Activated effector memory CD4-positive, alpha-beta T cell treated with anti-CD3 and anti-CD28 coated beads, Interleukin-2, amount 50 U/mL, for 16 hours (primary cell): ENCODE measurements at places on chromosomes 12 and 14.
A peak's percentile ranks its signal among the peaks of the same experiment; 100 is the strongest.

DNA sequence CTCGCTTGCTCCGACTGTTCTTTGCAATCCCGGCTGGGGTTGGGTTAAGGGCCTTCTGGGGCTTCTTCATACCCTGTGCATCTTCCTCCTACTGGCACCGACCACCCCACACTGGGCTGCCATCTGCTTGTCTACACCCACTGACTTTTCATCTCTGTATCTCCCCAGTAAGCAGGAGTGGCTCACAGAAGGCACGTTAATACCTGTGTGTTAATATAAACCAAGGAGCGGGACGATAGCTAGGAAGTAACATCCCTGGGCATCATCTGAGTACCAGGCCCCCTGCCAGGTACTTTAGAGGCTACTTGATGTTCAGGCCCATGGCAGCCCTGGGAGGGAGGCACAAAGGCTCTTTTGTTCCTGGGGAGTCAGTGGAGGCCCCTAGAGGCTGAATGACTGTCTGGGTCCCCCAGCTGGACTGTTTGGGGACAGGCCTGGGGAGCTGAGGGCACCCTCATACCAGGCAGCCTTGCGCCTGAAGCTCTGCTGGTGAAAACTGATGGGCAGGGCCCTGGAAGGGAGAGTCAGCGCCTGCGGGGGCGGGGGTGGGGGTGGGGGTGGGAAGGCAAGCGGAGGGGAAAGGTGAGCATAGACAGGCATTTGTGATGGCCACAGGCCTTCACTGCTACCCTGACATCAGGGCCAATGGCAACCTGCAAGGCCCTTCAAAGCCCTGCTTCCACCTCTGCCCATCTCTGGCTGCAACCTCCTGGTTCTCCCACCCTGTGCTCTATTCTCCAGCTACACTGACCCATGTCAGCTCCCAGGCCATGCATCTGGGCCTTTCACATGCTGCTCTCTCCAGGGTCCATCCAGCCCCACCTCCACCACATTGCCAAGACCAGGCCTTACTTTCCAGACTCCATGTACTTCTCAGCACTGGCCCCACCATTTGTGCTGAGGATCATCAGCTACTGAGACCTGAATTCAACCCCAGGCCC lies 34.2 kb upstream of the DEGS2 start:
- DNase-seq = no peak

DNA sequence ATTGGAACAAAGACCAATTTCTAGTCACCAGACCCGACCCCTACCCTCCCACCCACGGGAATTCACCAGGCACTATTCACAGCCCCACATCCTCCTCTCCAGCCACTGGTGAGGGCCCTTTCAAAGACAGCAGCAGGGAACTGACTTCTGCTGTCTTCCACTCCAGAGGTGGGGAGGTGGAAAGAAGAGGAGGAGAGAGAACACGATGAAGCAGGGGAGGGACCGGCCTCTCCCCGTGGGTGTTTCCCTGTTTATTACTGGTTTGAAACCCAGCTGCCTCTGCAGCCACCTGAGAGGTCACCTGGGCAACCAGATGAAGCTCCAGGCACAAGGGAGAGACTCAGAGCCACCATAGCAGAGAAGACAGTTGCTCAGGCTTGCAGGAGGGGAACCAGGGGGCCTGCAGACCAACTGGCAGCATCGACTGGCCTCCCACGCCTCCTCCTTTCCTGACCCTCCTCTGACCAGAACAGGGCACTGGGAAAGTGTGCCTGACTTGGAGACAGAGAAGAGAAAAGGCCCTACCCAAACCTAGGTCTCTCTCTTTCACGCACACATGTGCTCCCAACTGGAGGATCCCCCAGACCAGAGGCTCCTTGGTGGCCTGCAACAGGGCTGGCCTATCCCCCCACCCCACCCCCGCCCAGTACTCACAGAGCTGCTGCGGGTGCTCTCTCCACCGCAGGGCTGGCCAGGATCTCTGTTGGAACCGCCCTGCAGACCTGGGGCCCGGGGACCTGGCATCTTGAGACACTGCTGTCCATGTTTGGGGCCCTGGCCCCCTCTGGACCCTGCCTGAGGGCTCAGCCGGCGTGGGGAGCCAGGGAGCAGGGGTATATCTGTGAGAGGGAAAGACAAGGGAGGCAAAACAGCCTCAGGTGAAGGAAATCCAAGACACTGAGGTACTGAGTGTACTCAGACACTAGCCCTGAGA lies 22.8 kb downstream of the ANO2 start:
- no peak for DNase-seq

DNA sequence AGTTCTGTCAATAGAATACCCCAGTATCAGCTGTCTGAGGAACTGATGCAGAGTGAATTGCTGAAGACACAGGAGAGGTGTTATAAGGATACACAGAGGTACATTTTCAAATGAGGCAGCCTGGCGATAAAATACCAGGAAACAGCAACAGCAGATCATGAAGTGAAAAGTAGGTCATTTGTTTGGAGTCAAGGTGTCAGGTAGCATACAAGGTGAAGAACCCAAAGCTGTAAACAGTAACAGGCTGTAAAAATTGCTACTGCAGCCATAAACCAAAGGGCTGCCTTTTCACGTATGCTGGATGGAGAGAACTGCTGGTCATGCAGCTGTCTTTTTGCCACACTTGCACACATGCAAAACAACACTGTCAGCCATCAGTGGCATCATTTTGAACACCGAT lies 9.3 kb upstream of the TWF1 start:
- no peak for DNase-seq

- DNase-seq = no peak
These were observed 64.3 kb downstream of the PPP2R5C start for GRCh38 chr14:101825797-101826196.

DNA sequence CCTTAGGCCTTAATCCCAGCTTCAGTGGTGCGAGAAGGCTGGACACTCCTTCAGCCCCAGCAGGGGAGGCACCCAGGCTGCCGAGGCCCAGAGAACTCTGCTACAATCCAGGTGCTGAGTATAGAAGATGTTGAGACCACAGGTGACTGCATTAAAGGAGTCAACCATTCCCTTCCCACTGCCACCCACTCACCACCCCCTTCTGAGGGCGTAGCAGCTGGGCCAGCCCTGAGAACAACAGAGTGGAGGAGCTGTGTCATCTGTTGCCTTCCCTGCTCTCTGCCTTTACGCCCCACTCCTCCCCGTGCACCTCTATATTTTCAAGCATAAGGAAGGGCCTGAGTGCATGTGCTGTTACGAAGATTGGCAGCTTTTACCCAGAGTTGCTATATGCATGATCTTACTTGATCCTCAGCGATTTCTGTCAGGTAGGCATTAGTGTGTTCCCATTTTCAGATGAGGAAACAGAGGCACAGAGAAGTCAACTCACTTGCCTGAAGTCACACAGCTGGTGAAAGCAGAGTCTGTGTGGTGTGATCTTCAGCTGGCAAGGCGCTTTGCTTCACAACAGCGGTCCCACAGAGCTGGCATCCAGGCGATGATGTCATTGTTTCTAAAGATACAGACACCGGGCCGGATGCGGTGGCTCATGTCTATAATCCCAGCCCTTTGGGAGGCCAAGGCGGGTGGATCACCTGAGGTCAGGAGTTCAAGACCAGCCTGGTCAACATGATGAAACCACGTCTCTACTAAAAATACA lies 46.7 kb downstream of the RIN3 start:
- DNase-seq = no peak

- no peak for DNase-seq
These were observed 82.0 kb downstream of the ETV6 start for GRCh38 chr12:11731455-11731854.

- no peak for DNase-seq
These were observed 37.6 kb downstream of the SINHCAF start for GRCh38 chr12:31288381-31288780.

DNA sequence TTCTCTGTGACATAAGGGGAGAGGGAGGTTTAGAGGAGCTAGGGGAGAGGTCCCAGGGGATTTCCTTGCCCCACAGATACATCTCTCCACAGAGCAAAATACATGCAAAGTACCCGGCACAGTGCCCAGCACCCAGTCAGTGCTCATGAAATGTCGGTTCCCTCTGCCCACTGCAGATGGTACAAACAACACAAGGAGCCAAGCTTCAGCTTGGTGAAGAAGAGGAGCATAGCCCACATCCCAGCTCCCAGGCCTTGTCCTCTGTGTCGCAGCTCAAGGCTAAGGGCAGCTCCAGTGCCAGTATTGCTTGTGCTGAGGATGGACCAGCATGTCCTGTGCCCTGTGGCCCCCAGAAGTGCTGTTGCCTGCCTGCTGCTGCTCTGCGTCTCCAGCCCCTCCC lies 35.0 kb upstream of the FKBP4 start:
- no peak for DNase-seq

- peak; percentile 71 for DNase-seq
These were observed 9.6 kb downstream of the PTPN6 start for GRCh38 chr12:6960593-6961277.

- no peak for DNase-seq
These were observed 118.8 kb downstream of the LLPH start for GRCh38 chr12:66011731-66012130.

DNA sequence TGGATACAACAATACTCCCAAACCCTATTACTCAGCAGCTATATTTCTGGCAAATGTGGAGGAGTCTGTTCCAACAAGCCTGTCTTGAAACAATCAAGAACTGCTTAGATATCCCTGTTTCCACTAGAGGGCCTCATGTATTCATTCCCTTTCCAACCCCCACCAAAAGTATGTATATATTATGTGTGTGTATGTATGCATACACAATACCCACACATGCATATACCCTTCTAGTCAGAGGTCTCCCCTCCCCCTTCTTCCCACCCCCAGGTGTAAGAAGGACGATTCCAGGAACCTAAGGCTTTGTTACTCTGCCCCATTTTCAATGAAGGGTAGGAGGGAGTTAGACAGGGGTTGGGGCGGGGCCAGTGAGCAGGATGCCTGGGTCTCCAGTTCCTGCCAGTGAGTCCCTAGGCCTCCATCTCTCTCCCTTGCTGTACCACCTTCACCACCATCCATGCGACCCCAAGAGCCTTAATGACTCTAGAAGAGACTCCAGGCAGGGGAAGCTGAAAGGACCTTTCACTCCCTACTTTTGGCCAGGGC lies at the start of gene DGKA:
Gene DGKA (plus strand): TSS at position 392 of the 546 bp plus-strand sequence. CDS start 5,342 bp downstream, outside the sequence.
- peak; percentile 90 for DNase-seq

- DNase-seq = no peak
These were observed 194.8 kb downstream of the CACNA1C start for GRCh38 chr12:2247596-2247995.

GRCh38 chr14:89175881-89176799 lies 240.9 kb downstream of the FOXN3 start:
- DNase-seq = no peak

GRCh38 chr14:96627811-96628775 lies 125.9 kb downstream of the PAPOLA start:
- DNase-seq = peak; percentile 37

- DNase-seq = no peak
These were observed 64.3 kb downstream of the PCNX1 start for GRCh38 chr14:70971560-70971959.

DNA sequence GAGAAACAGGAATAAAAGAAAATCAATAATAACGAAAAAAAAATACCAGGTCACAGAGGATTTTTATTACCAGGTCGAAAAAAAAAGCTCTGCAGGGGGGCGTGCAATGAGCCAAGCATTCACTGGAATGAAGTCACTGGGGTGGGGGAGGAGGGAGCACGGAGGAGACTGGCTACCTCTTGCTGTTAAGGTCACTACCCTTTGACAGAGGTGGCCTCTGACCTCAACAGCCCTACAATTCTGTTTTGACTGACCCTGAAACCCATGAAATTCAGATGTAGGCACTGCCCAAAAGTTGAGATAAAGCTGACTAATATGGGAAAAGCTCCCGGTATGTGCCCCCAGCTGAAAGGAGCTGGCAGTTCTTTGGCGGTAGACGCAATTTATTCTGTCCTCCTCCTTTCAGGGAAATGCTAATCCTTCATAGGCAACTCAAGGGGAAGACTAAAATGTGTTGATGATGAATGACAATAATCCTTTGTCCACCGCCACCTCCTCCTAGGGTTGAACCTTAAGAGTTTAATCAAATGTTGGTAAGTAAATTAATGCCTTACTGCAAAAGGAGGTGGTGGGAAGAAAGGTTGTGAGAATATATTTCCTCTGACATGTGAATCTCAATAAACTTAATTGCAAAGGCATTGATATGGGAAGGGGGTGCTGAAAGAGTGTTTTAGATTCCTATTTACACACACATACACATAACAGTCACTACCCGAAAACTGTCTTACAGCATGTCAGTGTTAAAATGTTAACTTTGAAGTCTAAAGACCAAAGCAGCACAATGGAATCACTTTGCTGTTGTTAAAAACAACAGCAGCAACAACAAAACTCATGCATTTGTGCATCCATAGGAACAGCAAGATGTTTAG lies 6.3 kb upstream of the RIC8B start:
- DNase-seq = no peak

- DNase-seq = no peak
These were observed 5.7 kb upstream of the NEK9 start for GRCh38 chr14:75132382-75133086.

- no peak for DNase-seq
These were observed 20.6 kb downstream of the GSG1 start for GRCh38 chr12:13082861-13083260.

DNA sequence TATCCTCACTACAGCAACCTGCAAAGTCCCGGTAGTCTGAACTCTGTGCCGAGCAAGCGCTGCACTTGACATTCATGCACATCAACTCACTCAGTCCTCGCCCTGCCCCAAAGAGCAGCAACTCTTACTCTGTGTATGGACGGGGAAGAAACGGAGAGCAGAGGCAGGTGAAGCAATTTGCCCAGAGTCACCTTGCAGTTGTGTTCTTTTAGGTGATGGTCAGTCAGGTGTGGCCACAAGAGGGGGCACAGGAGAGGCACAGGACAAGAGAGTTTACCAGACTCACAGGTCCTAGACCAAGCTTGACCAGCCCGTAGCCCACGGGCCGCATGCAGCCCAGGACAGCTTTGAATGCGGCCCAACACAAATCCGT lies 39.1 kb downstream of the TSPAN11 start:
- no peak for DNase-seq

DNA sequence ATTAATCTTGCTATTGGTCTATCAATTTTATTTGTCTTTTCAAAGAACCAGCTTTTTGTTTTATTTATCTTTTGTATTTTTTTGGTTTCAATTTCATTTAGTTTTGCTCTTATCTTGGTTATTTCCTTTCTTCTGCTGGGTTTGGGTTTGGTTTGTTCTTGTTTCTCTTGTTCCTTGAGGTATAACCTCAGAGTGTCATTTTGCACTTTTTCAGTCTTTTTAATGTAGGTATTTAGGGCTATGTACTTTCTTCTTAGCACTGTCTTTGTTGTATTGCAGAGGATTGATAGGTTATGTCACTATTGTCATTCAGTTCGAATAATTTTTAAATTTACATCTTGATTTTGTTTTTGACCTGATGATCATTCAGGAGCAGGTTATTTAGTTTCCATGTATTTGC lies 92.7 kb upstream of the DCD start:
- DNase-seq = no peak

DNA sequence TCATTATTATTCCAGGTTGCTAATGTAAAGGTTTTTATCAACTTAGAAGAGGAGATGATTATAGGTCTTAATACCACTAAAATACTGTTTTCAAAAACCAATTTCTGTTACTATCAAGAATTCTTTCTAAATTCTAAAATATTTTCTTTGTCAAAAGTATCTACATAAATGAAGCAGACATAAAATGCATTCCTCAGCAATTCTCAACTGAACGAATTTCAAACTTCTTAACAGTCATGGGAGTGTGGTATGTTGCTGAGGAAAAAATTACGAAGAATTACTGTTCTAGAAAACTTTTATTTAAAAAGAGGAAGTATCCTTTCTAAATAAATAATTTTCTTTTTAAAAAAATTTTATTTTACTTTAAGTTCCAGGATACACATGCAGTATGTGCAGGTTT lies 146.4 kb downstream of the SLC2A13 start:
- DNase-seq = no peak

- no peak for DNase-seq
These were observed 63.0 kb upstream of the DLK1 start for GRCh38 chr14:100663761-100664052.
